ENCODE measurements at places on chromosomes 6 and 20.

DNA sequence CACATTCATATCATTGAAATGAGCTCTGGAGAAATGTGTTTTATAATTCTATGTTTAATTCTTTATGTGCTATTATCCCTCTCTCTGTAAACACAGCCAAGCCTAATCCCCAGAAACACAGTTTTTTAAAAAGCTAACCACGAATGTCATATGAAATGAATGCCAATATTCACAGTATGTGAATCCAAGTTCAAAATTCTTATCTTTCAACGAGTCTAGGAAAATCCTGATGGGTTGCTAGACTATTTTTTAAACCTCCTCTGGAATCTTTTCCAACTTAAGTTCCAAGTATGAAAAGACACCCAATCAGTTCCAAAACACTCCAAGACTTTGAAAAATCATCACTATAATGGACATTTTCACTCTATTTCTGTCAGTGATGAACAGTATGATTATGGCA is 689.3 kb downstream of the HACE1 start:
- ATAC-seq = no peak

DNA sequence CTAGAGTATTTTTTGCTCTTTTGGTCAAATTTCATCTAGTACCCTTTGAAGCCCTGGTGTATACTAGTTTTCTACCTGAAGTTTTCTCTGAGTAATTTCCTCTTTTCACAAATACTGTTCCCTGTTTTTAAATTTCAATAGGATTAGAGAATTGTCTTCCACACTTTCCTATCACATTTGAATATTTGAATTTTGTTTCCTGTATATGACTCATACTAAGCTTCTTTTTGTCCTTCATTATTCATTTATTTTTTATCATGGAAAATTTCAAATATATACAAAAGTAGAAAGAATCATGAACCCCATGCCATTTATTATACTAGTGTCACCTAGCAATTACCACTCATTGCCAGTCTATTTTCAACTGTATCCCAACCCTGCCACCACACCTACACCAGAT is 52.7 kb downstream of the LHFPL5 start:
- no peak for ATAC-seq

DNA sequence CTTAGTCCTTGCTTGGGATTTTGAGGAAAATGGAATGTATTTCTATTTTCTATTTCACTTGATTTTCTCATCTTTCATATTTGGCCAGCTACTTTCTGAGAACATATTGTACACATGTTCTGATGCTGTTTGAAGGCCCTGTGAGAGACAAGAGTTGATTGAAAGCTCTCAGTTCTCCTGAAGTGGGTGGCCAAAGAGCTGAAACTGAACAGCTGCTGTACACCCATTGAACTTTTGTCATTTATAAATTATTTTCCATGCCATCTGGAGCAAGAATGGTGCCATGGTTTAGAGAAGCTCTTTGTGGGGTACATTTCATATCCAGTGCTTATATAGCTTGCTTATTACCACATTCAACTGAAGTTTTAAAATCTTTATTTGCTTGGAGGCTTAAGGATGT is 298.3 kb downstream of the PRL start:
- no peak for ATAC-seq

GRCh38 chr6:40148882-40149573 is 214.8 kb upstream of the MOCS1 start:
- ATAC-seq = no peak

DNA sequence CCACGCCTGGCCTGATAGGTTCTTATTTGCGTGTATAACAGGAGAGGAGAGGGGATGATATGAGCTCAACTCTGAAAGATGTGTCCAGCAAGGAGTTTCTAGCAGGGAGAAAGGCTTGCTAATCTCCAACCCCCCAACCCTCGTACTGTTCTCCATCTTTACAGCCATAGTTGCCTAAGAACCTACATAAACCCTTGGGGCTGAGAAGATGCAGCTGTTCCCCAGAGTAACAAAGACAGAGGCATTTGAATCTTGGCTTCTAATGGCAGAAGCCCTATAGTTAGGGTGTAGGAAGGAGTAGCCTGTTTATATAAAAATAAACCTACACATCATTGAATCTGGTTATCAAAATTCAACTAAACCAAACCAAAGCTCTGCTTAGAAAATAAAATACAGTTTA is 631.4 kb upstream of the SLC35B3 start:
- ATAC-seq = no peak

GRCh38 chr6:131398176-131398575 is 174.8 kb upstream of the ARG1 start:
- no peak for ATAC-seq

DNA sequence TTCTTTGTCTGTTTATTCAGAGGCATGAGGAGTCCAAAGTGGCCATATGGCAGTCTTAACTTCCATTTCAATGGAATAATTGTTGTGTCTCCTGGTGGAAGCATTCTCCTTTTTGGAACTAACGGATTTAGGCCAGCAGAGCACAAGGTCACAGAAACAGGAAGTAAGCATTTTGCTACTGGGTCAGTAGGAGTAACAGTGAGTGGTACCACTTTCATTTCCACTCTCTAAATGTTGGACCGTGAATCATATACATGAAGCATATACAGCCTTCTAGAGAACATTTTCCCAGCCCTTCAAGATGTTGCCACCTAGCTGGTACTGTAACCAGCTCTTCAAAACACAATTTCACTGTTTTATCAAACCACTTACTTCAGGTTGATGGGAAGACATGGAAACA is 182.8 kb downstream of the EYS start:
- ATAC-seq = no peak

GRCh38 chr6:151284548-151285017 is 44.8 kb downstream of the AKAP12 start:
- no peak for ATAC-seq

- no peak for ATAC-seq
Measured at GRCh38 chr6:14337152-14337551, 219.6 kb downstream of the CD83 start.

GRCh38 chr6:101605874-101606273 is 212.4 kb downstream of the GRIK2 start:
- ATAC-seq = no peak

- no peak for ATAC-seq
Measured at GRCh38 chr6:17935188-17936149, 52.0 kb downstream of the KIF13A start.

DNA sequence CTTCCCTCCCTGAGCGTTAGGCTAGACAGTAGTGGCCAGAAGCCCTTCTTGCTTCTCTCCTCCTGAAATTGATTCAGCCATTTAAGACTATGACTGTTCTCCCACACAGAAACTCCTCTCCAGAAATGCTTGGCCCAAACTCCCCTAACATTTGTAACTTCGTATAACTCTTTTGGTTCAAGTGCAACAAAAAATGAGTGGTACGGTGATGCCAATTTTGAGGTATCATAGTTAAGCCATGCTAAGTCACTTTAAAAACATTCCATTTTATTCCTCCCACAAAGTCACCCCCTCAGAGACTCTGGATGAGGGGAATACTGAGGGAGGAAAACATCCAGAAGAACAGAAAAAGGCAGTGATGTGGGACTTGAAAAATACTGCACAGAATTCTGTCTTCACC is 21.1 kb upstream of the ROS1 start:
- ATAC-seq = no peak

DNA sequence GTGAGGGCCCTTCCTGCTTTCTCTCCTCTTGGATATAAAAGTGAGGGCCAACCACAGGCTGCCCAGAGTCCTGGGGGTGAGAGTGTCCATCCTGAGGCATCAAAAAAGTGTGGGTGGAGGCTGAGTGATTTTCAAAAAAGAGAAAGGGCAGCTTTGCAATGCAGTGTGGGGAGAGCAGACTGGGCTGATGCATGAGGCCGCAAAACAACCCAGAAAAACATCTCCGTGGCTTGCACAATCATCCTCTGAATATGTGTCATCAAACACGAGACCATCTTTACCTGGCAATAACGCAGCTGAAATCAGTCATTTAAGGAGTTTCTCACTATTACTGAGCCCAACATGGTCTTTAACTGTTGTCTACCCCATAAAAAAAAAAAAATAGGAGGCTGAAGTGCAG is 191.2 kb upstream of the SOX4 start:
- no peak for ATAC-seq

DNA sequence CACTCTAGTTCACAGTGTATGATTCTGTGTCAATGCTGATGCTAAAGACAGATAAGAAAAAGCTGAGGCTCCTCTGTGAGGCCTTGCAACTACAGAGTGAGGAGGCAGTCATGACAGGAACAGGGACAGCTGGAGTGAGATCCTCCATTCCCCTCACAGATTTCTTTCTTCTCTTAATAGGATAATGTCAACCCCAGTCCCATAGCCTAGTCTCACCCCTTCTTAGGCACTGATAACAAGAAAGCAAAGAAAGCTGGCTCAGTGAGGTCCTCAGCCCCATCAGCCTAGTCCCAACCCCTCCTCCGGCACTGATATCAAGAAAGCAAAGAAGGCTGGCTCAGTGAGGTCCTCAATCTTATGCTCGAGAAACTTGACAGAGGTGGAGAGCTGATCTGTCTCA is 2.1 kb upstream of the PTCHD4 start:
- no peak for ATAC-seq

- ATAC-seq = no peak
Measured at GRCh38 chr20:60903325-60903971, 348.6 kb upstream of the CDH4 start.

DNA sequence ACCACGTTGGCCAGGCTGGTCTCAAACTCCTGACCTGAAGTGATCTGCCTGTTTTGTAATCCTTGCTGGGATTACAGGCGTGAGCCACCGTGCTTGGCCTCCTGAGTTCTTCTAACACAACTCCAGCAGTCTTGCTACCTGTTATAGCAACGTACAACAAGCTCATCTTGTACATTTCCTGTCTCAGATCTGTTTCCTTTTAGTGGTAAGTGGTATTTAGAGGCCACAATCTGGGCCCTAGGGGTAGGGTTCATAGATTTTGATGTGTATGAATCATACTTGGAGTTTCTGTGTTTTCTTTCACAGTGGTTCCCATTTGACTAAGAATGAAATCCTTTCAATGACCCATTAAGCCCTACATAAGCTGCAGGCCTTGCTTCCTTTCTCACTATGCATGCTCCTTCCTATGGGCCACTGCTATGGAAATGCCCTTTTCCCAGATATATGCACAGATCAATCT is 27.1 kb upstream of the SYNCRIP start:
- ATAC-seq = peak; percentile 46

DNA sequence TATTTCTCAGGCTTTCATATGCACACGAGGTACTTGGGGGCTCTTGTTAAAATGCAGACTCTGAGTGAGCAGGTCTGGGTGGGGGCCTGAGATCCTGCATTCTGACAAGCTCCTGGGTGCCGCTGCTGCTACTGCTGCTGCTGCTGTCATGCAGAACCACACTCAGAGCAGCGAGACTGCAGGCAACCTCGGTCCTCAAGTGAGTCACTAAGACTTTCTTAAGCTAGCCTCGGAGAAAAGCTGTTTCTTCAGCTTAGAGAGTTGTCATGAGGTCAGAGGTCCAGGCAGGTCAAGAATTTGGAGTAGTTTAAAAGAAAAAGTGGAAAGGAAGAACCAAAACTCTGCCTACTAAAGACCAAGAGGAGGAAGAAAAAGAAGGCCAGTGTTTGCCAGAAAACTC is 92.9 kb downstream of the SPTLC3 start:
- ATAC-seq = no peak

DNA sequence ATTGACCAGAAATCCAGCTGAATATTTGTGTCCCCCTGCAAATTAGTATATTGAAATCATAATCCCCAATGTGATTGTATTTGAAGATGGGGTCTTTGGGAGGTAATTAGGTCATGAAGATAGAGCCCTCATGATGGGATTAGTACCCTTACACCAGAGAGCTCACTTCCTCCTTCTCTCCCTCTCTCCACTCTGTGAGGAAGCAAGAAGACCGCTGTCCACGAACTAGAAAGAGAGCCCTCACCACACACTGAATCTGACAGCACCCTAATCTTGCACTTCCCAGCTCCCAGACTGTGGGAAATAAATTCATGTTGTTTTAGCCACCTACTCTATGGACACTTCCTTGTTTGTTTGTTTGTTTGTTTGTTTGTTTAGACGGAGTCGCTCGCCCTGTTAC is 11.9 kb upstream of the PLAGL1 start:
- no peak for ATAC-seq

DNA sequence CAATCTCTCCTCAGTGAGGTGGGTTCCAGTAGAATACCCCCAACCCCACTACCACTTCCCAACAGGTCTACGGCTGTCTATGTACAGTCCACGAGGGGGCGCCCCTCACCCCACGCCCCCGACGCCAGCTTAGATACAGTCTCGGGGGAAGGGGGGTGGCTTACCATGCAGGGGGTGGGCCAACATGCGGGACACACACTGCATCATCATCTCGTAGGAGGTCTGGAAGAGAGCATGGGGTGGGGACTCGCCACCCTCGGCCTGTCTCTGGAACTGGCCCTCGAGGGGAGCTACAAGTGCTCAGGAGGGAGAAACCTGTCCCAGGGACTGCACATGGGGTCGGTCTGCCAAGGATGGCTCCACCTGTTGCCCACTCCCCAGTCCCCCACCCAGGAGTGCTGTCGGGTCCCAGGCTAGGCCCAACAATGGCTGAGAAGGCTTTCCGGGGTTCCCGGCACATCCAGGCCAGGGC is 8.5 kb downstream of the MTCH1 start:
- peak; percentile 30 for ATAC-seq

- ATAC-seq = no peak
Measured at GRCh38 chr6:45647341-45648261, 269.9 kb upstream of the SUPT3H start.

- no peak for ATAC-seq
Measured at GRCh38 chr6:14333556-14334305, 216.2 kb downstream of the CD83 start.

DNA sequence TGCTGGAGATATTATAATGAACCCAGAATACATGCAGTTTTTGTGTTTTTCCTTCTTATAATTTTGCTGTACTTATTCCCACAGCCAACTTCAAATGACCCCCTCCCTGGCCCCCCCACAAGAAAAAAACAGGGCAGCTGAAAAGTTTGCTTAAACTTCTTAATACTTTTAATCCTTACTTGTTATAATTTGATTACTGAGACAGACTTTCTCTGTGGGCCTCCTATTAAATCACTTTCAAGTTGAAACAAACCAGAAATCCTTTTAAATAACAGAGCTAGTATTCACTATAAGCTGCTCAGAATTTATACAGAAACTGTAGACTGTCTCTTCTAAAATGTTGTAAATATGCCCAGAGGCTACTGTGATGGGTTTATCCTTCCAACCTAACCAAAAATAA is 106.3 kb downstream of the CENPW start:
- ATAC-seq = no peak

DNA sequence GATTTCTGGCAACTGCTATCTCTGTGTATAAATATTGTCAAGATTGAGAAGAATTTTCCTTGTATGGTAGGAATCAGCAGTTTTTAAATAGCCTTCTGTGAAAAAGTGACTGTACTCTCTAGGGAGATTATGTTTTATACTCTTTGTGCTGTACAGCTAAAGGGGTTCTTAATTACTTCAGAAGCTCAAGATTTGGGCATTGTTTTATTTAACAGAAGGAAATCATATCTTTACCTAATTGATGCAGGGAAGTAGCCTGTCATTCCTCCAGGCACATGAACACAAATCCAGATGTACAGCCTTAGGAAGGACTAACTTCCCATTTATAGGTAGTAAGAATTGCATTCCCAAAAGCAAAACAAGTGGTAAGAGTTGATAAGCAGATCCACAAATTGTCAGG is 1.3 kb downstream of the CALHM5 start:
- peak; percentile 22 for ATAC-seq

Measured in SK-N-SH treated with all-trans-retinoic acid at 6 μM for 48 hours (cell line).